ENCODE measurements at places on chromosomes 16 and 17.

- no peak for DNase-seq
Observed at GRCh38 chr17:3929181-3929580, 12.9 kb upstream of the P2RX1 start.

DNA sequence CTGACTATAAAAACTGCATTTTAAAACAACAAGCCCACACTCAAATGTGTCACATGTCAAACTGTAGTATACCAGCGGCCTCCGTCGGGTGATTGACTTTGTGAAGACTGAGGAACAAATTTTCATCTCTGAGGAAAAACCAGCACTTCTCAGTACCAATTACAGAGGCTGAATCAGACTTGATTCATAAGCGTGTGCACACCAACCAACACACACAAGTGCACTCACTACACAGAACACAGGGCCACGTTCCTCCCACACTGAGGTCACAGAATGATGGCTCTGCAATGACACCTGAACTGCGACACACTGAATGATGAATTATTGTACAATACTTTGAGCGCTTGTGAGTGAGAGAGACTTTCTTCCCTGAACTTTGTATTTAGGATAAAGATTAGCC is 29.6 kb downstream of the XPO6 start:
- peak; percentile 28 for DNase-seq

DNA sequence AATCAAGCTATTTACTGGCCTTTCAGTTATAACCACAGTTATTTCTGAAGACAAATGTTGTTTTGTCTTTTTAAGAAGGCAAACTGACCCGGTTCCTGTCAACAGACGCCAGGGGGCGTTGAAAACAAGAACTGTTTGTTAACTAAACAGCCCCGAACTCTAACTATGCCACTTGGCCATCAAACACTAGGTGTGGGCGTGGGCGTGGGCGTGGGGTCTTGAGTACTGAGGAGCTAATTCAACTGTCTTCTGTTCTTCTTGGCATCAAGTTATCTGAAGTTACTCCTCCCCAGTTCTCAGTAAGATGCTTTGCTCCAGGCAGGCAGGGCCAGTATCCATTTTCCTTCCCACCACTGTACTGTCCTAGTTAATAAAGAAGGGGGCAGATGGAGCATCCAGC is 63.3 kb upstream of the MTMR4 start:
- DNase-seq = peak; percentile 21

DNA sequence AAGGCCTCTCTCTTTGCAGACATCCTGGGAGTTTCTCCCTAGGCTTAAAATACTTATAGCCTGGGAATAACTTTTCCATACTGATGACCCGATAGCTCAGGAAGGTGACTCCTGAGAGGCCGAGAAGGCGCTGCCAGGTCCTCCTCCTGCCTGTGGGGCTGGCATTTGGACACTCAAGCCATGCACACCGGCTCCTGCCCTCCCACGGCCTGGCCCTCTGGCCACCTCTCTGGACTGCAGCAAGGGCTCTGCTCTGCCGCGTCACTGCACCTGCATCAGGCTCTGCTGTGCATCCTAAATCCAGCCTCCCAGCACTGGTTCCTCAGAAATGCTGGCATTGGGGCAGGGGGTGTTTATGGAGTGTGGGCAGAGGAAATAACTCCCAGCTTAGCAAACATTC is 14.2 kb downstream of the KCNG4 start:
- no peak for DNase-seq

DNA sequence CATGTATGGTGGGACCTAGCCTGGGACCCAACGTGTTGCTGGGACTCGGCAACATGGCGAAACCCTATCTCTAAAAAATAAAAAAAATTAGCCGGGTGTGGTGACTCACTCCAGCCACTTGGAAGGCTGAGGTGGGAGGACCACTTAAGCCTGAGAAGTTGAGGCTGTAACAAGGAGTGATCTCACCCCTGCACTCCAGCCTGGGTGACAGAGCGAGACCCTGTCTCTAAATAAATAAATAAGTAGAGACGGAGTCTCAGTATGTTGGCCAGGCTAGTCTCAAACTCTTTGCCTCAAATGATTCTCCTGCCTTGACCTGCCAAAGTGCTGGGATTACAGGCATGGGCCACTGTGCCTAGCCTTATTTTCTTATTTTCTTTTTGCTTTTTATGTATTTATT is 10.1 kb upstream of the CNP start:
- no peak for DNase-seq

DNA sequence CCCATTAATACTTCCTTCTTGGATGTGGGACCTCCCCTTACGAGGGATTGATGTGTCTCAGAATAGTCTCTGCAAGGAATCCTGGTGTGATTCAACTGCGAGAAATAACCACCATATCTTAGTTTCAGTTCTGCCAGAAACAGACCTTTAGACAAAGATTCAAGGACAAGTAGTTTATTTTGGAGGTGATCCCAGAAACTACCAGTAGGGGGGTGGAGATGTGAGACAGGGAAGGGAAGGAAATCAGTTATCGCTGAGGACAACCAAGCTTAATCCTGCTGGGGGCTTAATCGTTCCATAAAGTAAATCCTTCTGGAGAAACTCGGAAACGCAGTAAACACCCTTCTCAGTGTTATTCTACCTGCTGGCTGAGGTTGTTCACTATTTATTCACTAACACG is 5.0 kb upstream of the SDR42E1 start:
- DNase-seq = no peak

- no peak for DNase-seq
Observed at GRCh38 chr17:29585080-29585751, 4.2 kb downstream of the GIT1 start.

GRCh38 chr17:77449908-77450741 is 309.4 kb downstream of the SEC14L1 start:
- no peak for DNase-seq

DNA sequence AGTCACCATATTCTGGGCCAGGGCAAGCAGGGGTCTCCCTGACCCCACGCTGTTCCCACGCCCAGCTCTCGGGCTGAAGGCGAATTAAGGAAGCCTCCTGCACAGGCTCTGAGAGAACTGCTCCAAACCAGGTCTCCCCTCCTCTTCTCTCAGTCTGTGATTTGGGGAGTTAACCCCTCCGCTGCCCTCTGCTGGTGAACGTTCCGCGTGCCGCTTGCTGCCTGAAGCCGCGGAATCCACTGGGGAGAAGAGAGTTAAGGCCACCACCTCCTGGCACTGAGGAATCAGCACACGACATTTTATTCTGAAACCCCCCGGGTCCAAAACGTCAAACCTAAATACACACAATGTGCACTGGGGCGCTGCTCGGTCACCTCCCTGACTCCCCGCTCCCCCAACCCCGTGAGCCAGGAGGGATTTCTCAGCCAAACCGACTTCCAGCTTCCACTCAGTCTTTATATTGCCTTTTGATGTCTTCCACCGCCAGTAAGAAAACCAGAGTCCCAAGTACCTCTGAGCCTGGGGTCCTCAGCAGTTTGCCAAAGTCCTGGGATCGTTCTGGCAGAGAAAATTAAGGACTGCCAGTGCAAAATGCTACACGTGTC is 54.4 kb upstream of the RCVRN start:
- DNase-seq = no peak
